ENCODE measurements at places on chromosomes 7 and 10.

- DNase-seq: no peak
Measured at GRCh38 chr7:108280136-108280535, 150.0 kb upstream of the LAMB4 start.

DNA sequence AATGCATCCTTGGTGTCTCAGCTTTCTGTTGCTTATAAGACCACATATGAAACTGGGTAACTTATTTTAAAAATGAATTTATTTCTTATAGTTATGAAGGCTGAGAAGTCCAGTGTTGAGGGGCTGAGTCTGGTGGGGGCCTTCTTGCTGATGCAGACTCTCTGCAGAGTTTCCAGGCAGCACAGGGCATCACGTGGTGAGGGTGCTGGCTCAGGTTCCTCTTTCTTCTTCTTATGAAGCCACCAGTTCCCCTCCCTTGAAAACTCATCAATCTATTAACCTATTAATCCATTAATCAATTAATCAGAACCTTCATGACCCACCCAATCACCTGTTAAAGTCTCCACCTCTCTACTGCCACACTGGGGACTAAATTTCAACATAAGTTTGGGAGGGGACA, 595.6 kb upstream of the NRP1 start:
- no peak for DNase-seq

DNA sequence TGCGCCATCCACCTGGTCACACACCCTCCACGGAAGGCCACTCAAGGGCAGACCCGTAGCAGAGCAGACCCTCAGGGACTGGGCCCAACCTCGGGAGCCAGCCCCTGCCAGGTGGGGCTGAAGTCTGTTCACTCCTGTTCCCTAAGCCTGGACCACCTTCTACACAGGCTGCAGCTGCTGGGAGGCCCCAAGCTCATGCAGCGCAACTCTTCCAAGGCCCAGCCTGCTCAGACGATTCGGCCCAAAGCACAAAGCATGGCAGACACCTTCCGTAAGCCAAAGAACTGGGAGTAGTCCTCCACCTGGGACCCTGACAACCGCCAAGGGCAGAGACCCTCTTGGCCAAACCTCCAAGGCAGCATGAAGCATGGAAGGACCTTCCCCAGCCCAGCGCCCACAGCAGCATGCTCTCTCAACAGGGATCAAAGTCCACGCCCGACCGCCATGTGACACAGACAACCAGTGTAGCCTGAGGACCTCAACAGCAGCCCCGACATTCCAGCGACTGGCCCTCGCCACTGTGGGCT, 11.5 kb downstream of the SHH start:
- DNase-seq: no peak

DNA sequence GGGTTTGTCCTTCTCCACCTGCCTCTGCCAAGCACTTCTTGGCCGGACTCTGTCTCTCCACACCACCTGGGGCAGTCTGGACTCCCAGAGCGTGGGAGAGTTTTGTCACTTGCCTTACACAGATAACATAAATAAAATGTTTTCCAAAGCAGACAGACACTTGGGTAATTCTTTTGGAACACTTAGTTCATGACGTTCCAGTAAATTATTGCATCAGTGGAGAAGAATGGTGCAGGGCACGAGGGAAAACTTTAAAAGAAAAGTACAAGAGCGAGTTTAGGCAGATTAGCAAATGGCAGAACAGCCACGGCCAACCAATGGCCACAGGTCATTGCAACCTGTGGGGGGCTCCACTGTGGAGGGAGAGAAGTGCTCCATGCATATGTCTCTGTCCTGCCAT, 170.6 kb upstream of the GRB10 start:
- DNase-seq: no peak

DNA sequence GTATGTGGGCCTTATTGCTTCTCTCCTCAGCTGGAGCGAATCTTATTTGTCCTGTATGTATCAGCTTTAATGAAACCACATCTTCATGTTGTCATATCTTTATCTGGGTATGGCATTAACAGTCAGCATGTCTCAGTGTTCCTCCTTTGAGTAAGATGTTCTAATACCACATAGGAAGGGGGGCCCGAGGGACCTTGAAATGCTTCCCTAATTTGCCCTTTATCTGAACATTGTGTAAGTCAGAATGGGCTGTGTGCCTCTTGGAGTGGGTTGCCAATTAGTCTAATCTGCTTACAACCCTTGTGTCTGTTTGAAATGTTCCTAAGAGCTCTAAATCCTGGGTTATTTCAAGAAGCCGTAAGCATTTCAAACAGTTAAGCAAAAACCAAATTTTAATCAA, 623.8 kb downstream of the SUGCT start:
- no peak for DNase-seq

- DNase-seq: no peak
Measured at GRCh38 chr10:132945894-132946255, 3.5 kb upstream of the CFAP46 start.

- no peak for DNase-seq
Measured at GRCh38 chr10:381805-382204, 246.6 kb downstream of the ZMYND11 start.

- DNase-seq: no peak
Measured at GRCh38 chr10:16481052-16481728, 40.5 kb downstream of the C1QL3 start.

GRCh38 chr7:14888962-14889361, 13.6 kb downstream of the DGKB start:
- DNase-seq: no peak

GRCh38 chr10:113310347-113310746, 242.5 kb upstream of the HABP2 start:
- DNase-seq: no peak

GRCh38 chr7:51024867-51025266, 242.2 kb upstream of the GRB10 start:
- no peak for DNase-seq

GRCh38 chr7:85021101-85021704, 165.7 kb downstream of the SEMA3D start:
- no peak for DNase-seq

GRCh38 chr10:83037653-83038052, 1101.7 kb upstream of the GHITM start:
- DNase-seq: no peak

DNA sequence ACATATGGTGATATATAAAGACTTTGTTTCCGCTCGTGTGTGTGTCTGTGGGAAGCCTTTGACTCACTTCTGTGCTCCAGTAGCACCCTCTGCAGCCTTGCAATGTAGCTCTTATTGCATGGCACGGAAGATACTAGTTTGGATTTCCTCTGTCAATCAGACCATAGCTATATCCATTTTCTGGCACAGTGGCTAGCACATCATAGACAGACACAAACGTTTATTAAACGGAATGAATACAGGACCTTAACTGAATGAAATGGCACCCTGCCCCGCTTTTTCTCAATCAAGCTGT, 124.0 kb upstream of the PTPN20 start:
- peak; percentile 16 for DNase-seq

DNA sequence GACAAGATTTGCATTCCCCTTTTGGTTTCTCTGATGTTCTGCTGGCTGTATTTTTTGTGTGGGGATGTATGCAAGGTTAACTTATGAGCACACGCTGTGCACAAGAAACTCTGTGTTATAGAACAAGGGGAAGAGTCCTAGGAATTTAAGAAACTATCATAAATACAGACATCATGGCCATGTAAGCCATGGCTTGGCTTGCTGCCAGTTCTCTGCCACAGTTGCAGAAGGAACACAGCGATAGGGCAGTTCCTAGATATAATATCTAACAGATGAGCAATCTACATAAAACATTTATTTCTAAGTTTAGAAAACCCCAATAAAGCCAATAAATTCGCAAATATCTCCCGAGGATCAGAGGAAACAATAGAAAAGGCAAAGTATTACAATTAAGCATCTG, 153.3 kb downstream of the LRRTM3 start:
- no peak for DNase-seq

DNA sequence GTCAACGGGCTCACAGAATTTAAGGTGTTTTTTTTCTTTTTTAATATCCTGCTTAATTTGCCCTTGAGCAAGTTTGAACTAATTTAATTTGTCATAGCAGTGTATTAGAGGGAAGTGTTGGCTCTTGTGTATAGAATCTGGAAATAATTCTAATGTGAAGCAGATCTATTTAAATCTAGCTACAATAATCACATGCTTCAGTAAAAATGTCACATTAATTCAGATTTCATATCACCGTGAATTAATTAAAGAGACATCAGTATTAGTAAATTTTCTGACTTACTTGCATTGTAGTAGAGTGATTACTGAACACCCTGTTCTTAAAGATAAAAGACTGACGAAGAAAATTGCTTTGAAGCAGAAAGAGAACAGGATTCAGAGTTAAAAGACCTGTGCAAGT, 124.7 kb downstream of the DGKB start:
- no peak for DNase-seq

GRCh38 chr7:38757931-38758330, 126.8 kb upstream of the AMPH start:
- no peak for DNase-seq

DNA sequence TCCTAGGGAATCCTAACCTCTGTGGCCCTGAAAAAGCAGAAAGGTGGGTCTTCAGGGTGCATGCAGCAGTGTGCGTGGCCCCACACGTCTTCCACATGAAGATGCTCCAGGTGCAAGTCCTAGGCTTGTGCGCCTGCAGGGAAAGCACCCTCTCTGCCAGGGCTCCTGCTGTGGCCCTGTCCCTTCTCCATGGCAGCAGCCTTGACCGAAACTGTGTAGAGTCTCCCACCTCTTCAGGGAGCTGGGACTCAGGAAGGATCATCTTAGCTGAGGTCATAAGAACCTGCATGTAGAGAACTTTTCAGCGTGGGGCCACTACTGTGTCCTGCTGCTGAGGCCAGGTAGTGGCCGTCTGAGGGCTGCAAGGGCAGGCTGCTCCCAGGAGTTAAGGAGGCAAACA, 6.3 kb upstream of the CSGALNACT2 start:
- DNase-seq: no peak

- no peak for DNase-seq
Measured at GRCh38 chr7:1246160-1246870, 13.6 kb downstream of the UNCX start.

GRCh38 chr10:125123476-125124114, 36.8 kb downstream of the CTBP2 start:
- DNase-seq: no peak

GRCh38 chr10:131997366-131998049, 15.8 kb upstream of the BNIP3 start:
- no peak for DNase-seq

GRCh38 chr10:88246675-88247074, 336.4 kb downstream of the RNLS start:
- DNase-seq: no peak

- DNase-seq: no peak
Measured at GRCh38 chr7:25084821-25085220, 40.2 kb downstream of the CYCS start.

- no peak for DNase-seq
Measured at GRCh38 chr7:5683280-5683670, 98.2 kb downstream of the RNF216 start.

- no peak for DNase-seq
Measured at GRCh38 chr10:29541422-29542210, 93.2 kb downstream of the SVIL start.

DNA sequence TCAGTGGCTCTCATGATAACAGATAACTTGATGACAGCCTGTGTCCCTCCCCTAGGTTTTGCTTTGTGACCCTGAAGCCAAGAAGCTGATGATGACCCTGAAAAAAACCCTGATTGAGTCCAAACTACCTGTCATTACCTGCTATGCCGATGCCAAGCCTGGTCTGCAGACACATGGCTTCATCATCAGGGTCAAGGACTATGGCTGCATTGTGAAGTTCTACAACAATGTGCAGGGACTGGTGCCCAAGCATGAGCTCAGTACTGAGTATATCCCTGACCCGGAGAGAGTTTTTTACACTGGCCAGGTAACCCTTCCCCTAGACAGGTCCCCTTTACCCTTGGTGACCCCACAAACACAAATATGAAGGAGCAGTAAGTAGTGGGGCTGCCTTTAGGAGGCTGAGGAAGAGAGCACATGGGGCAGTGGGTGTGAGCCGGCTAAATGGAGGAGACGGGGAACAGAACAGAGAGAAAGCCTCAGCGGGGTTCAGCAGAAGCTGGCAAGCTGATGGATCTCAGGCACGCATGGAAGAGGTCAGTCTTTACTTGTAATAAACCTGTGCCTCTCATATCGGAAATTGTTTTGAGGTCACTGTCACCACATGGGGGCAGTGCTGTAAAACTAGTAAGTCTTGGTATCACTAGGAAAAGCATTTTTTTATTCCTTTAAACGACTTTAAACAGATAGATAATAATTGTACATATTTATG, 20.2 kb downstream of the PDCD11 start:
- peak; percentile 8 for DNase-seq

DNA sequence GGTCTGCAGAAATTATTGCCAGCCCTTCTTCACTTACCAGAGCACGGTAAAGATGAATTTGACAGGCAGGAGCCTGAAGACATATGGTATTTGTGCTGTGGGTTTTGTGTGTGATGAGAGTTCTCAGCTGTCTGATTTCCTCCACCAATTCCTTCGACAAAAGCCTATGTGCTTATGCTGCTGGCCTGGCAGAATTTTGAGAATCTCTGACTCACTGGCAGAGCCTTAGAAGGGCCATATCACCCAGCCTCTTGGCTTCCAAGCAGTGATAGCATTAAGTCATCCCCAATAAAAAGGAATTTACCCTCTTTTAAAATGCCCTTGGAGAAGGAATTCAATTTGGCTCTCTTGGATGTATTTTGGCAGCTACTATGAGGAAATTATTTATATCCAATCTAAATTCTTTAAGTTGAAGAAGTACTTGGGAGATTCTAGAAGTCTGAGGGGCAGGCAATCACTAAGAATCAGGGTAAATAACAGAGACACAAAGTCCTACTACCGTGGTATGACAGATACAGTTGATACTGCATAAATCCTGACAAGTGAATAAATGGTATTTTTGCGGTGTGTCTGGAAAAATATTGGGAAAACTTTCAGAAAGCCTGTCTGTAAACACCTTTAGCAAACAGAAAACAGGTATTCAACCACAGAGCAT, 68.6 kb upstream of the EFCAB10 start:
- no peak for DNase-seq

DNA sequence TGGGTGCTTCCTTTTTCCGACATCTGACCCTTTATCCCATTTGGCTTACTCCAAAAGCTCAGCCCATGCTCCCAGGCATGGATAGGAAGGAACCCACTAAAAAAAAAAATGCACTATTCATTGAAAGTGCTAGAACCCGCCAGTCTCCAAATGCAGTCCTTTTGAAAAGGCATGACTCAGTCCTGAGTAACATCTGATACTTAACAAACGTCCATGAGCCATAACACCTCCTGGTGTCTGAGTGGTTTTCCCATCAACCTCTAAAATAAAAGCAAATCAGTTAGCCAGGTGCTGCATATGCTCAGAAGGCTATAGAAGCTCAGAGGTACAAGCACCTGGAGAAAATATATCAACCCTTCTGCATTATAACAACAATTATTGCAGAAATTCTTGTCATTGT, 45.0 kb upstream of the CACUL1 start:
- no peak for DNase-seq

- DNase-seq: no peak
Measured at GRCh38 chr10:33187427-33187999, 147.0 kb downstream of the NRP1 start.

GRCh38 chr7:149604521-149604920, 106.9 kb upstream of the ZNF746 start:
- no peak for DNase-seq

- DNase-seq: no peak
Measured at GRCh38 chr10:99983280-99983988, 26.3 kb downstream of the DNMBP start.

GRCh38 chr7:22561895-22562593, 62.1 kb upstream of the STEAP1B start:
- no peak for DNase-seq

- no peak for DNase-seq
Measured at GRCh38 chr10:97573021-97573420, 442 bp downstream of the ANKRD2 start.

All from substantia nigra (tissue), 51 donors.